ENCODE measurements at places on chromosomes 4 and X.

GRCh38 chr4:40722576-40723161, 27.1 kb upstream of the NSUN7 start:
- DNase-seq: no peak

GRCh38 chr4:26885912-26886274, 25.3 kb downstream of the STIM2 start:
- DNase-seq: no peak

GRCh38 chrX:144798972-144799371, 448.3 kb upstream of the SPANXN1 start:
- no peak for DNase-seq

DNA sequence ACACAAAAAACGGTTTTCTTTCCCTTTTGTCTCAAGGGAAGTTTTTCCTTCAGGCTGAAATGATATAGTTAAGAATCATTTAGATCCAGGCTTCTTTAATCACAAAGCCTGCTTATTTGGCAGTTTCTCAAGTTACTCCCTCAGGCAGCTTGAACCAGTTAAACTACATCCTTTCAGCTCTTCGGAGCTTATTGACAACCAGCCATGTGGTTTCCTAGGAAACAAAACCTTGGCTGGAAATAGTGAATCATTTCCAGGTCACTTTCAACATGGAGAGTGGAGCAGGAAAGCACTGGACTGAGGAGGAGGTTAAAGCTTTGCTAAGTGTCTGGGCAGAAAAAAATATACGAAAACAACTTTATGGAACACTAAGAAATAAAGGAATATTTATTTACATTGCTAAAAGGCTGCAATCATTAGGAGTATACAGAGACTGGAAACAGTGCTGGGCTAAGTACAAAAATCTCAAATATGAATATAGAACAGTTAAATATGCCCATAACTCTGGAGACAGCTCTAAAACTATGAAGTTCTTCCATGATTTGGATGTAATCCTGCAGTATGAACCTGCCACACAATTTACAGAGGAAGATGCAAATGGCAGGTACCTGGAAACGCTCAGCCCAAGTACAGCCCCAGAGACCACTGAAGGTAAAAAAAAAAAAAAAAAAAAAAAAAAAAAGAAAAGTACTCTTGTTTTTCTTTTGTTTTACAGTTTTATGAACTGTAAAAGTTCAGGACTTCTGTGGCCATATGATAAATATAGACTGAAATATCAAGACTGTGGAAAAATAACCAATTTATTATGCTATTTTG, 23.2 kb upstream of the AASDH start:
- DNase-seq: peak; percentile 7

- no peak for DNase-seq
Observed at GRCh38 chrX:129262912-129263311, 260.4 kb downstream of the SMARCA1 start.

GRCh38 chrX:50483283-50483682, 12.7 kb upstream of the DGKK start:
- DNase-seq: no peak

GRCh38 chrX:136210243-136210642, 41.0 kb downstream of the MAP7D3 start:
- DNase-seq: no peak

GRCh38 chr4:150381609-150382008, 200.3 kb upstream of the MAB21L2 start:
- no peak for DNase-seq

GRCh38 chrX:14356401-14356800, 172.9 kb upstream of the GLRA2 start:
- no peak for DNase-seq

DNA sequence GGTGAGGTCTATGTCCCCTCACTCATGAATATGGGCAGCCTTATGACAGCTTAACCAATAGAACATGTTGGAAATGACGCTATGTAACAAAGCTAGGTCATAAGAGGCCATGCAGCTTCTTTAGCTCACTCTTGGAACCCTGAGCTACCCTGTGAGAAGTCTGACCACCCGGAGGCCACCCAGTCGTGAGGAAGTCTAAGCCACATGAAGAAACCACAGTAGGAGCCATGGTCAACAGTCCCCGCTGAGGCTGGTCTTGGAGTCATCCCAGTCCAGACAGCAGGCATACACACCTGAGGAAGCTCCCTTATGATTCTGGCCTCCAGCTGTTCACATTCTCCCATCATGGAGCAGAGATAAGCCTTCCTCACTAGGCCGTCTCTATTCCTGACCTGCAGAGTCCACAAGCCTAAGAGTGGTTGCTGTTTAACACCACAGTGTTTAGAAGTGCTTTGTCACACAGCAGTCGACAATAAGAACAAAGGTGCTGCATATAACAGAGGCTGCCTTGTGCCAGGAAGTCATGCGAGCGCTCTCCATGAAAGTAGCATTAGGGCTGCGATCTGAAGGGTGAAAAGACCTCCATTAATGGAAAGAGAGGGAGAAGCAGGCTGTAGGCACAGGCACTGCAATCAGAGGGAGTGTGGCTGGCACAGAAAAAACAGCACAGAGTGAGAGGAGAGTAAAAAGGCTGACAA, 38.2 kb downstream of the TSPAN5 start:
- DNase-seq: no peak

- no peak for DNase-seq
Observed at GRCh38 chr4:27000820-27001219, 140.2 kb downstream of the STIM2 start.

- DNase-seq: no peak
Observed at GRCh38 chr4:112141366-112142138, 3.7 kb upstream of the FAM241A start.

- DNase-seq: no peak
Observed at GRCh38 chr4:166838975-166839614, 395.2 kb downstream of the SPOCK3 start.

- no peak for DNase-seq
Observed at GRCh38 chrX:151974336-151975227, at the start of gene GABRE. TSS of gene GABRE (minus strand) at chrX:151974676. CDS start at chrX:151974625, 51 bp downstream.

DNA sequence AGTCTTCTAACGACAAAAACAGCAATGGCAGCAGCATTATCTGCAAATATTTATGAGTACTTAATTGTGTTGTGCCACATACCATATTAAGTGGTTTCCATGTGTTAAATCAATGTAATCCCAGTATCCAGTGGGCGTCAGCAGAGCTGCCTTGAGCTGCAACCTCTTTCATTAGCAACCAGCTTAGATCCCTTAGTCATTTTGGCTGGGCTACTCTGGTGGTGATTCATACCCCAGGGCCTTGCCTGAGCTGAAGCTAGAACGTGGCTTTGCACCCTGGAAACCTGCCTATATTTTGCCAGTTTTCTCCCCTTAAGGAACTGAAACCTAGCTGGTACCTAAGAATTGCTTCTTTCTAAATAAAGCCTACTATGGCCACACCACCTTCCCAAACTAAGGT, 474.3 kb upstream of the FTHL17 start:
- no peak for DNase-seq

DNA sequence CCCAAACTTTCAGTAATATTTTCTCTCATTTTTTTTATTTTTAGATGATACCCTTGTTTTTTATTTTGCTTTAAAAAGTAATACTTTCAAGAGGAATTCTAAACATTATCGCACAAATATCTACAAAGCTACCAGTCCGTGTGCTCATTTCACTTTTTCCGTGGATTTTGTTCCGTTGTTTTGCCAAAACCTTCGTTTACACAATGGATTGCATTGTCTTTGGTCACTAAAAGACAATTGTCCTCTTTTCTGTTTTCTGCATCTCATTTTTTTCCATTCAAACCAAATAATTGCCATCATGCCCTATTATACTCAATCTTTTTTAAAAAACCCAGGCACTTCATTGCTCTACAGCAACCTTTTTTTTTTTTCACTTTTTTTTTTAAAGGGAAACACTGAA, 214.9 kb downstream of the CXXC4 start:
- DNase-seq: no peak

DNA sequence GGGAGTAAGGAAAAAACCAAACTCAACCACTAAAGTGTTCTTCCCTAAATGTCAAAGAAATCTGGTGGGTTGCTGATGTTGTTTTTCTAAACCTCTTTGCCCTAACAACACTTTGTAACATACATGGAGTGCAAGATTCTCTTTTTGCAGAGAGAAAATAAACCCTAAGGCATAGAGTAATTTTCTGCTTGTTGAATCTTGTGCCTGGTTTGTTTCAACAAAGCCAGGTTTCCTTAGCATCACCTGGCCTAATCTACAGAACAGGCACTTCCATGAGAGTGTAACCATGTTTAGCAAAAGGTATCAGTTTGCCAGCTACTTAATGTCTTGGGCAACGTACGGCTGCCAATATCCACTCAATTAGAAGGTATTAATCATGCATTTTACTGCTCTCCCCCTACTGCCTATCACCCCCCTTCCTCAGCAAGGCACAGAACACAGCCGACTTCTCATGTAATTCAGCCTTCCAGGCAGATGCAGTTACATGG, 219.2 kb downstream of the MAML3 start:
- no peak for DNase-seq

GRCh38 chrX:113514906-113515305, 674.3 kb upstream of the AMOT start:
- DNase-seq: no peak

GRCh38 chr4:68654946-68655721, 15.3 kb downstream of the UGT2B15 start:
- no peak for DNase-seq

DNA sequence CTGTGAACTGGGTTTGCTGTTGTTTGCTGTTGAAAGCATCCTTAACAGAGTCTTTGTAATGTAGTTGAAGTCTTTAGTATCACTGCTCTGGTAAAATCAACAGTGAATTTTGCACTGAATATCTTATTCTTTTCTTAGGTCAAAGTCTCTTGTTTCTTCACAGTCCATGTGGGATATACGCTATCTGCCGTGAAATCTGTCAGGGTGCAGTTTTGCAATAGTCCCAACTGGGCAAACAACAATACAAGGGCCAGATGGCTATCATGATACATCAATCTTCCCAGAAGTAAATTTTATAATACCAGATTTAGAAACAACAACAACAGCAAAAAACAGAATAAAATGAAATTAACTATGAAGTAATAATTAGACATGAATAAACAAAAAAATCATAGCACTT, 123.5 kb downstream of the PPARGC1A start:
- no peak for DNase-seq

DNA sequence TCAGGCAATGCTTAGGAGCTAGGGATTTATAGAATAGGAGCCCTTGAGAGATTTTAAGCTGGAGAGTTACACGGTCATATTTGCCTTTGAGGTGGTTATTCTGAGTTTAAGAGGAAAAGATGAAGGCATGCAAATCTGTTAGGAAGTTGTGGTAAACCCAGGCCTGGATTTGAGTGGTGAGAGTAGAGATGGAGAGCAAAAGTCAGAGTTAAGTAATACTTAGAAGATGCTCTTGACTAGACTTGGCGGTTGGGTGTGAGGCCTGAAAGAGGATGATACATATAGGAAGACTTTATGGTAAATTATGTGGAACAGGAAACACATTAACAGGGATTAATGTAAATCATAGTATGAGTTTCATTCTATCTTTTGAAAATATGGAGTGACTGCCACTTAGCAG, 136.0 kb upstream of the ARX start:
- no peak for DNase-seq

- no peak for DNase-seq
Observed at GRCh38 chrX:30577362-30577991, at the start of gene TASL. TSS of gene TASL (minus strand) at chrX:30577766. CDS start at chrX:30560355, 17,411 bp downstream.

DNA sequence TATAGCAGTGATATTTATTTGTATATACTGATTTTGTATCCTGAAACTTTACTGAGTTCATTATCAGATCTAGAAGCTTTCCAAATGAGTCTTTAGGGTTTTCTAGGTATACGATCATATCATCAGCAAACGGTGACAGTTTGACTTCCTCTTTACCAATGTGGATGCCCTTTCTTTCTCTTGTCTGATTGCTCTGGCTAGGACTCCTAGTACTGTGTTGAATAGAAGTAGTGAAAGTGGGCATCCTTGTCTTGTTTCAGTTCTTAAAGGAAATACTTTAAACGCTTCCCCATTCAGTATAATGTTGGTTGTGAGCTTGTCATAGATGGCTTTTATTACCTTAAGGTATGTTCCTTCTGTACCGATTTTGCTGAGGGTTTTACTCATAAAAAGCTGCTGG, 37.5 kb downstream of the CBR4 start:
- no peak for DNase-seq

DNA sequence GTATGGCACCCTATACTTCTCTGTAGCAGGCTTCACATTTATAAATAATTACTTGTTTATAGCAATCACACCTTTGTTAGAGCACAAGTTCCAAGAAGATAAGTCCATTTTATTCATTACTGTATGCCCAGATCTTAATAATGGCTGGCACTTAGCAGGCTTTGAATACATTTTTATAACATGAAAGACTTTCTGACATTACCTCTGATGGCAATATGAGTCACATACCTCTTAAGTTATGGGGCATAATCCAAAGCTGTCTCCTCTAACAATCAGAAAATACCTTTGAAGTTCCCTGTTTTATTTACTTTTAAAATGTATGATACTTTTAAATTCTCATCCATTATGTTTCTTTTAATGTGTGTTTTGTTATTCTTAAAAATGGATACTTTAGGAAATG, 12.2 kb downstream of the SCRG1 start:
- no peak for DNase-seq

GRCh38 chr4:168569931-168570276, 73.1 kb downstream of the PALLD start:
- DNase-seq: no peak

DNA sequence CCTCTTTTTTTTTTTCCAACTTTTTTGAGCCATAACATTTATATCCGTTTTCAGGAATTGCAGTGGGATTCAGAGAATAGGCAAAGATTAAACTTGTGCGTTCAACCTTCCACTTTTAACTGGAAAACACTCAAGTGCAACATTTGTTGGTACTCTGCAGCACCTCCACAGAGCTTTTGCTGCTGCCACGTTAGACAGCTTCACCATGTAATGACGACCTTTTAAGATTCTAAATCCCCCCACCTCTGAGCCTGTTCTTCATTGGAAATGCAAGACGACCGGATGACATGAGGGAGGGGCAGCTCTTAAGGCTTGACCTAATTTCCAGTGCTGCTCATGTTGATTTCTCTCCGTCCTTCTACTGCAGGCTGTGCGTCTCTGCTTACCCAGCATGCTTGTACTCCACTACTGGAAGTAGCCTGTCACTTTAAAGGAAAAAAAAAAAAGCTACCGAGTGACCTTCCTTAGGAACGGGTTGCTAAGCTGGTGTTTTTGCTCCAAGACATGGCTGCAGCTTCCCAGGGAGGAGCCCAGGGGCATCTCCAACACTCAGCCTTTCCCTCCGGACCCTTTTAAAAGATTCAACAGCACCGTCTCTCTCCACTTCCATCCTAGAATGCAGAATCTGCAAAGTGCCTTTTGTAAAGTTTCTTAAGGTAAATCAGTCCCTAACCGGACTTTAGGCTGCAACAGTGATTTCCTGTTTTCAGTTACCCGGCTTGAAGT, at the start of gene CC2D2A:
TSS of gene CC2D2A (plus strand) at position 481 of the 726 bp plus-strand sequence. CDS start 6,051 bp downstream, outside the sequence.
- DNase-seq: no peak

- DNase-seq: no peak
Observed at GRCh38 chrX:132594999-132595398, 106.2 kb upstream of the MBNL3 start.
